ENCODE measurements at places on chromosomes 7 and 10.

- H3K27ac ChIP-seq: no peak overlapping the region
- no peaks in the 10 kb centered on the region for H3K36me3 ChIP-seq
- no peaks in the 10 kb centered on the region for H3K27me3 ChIP-seq
- no peaks in the 10 kb centered on the region for H3K4me1 ChIP-seq
These were observed 500.7 kb downstream of the CCSER2 start for GRCh38 chr10:84829131-84829530.

DNA sequence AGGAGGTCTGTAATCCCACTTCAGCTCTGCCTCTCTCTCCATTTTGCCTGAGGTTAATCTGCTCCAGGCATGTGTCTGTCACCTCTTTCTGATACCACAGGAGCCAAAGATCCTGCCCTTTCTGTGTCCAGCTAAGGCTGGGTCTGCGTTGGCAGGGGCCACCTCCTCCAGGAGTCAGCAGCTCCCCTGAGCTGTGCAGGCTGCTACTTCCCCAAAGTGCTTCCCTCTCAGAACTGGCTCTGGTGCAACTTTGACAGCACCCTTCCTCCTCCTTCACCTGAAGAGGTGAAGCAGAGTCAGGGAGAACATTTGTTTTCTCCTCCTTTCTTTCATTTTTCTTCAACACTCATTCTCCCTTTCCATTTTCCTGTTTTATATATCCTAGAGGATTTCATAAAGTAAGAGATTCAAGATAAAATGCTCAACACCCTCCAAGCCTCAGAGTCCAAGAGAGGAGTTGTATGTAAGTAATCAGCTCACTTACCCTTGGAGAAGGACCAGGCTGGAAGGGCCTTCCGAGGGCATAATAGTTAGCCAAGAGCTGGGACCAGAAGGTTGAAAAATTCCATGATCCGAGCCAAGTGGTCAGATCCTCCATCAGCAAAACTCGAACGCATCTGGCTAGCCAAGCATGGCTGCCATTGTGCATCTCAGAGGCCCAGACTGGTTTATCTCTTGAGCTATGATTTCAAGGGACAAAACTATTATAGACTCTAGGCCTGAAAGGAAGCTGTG is 257.3 kb downstream of the PTEN start:
- no peaks in the 10 kb centered on the region for H3K36me3 ChIP-seq
- no peaks in the 10 kb centered on the region for H3K4me1 ChIP-seq
- DNase-seq: no peak
- H3K27me3 ChIP-seq: no peaks in the 10 kb centered on the region

DNA sequence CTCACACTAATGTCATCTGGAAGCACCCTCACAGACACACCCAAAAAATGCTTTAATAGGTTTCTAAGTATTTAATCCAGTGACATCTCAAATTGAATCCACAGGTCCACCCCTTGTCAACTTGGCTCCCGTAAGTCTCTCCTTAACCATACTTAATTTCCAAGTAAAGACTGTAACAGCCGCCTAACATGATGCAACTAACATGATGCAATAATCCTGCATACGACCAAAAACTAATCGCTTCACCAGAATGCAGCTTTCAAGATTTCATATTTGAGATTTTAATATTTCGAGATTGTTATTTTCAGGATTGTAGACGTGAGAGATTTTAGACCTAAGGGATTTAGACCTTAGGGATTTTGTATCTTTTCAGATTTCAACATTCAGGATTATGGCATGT is 3.7 kb upstream of the HDAC9 start:
- no peak overlapping the region for H3K4me3 ChIP-seq
- DNase-seq: no peak
- no peaks in the 10 kb centered on the region for H3K36me3 ChIP-seq

DNA sequence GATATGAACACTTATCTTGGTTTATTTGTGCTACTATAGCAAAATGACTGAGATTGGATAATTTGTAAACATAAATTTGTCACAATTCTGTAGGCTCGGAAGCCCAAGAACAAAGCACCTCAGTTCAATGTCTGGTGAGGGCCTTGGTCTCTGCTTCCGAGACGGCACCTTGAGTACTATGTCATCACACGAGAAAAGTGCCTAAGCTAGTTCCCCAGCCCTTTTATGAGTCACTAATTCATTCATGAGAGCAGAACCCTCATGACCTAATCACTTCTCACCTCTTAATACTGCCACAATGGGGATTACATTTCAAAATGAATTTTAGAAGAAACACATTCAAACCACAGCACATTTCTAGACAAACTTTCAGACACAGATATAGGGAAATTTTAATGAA is 52.0 kb upstream of the PRSS1 start:
- no peak overlapping the region for H3K4me3 ChIP-seq
- peaks cover 4% of the 10 kb centered on the region for H3K27me3 ChIP-seq
- no peak for DNase-seq
- no peaks in the 10 kb centered on the region for H3K4me1 ChIP-seq

Data from SJCRH30 (cell line).